Left ventricle myocardium inferior (tissue), 1 donor: ENCODE measurements at places on chromosomes 16 and 17. TPM values are rescaled to one million over a fixed set of nuclear protein-coding genes. Genes with fewer than 3 reads are reported as not detected.
A peak's percentile ranks its signal among the peaks of the same experiment; 100 is the strongest.

GRCh38 chr16:62755938-62756337 is 719.7 kb upstream of the CDH8 start:
- DNase-seq, result no peak

Gene SLC6A2
- not detected for total RNA-seq

- DNase-seq, result no peak
Observed at GRCh38 chr16:16029431-16030011, 80.1 kb downstream of the ABCC1 start.

DNA sequence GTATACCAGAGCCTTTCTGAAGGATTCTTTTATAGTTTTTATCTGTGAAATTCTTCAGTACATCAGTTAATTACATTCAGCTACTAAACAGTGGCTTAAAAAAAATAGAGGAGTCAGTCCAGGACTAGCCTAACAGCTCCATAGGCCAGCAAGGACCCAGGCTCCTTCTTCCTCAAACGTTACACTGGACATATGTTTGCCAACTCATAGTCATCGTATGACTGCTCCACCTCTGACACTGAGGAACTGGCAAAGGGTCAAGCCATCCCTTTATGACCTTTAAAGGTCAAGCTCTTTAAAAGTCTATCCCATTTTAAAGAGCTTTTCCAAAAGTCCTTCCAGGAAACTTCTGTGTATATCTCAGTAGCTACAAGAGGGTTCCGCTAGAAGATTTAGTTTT is 36.6 kb downstream of the PHLPP2 start:
- DNase-seq, result no peak

Gene CCDC144A
- total RNA-seq, result 2.8 TPM

Gene NDUFAF8
- total RNA-seq, result 61.5 TPM

GRCh38 chr16:89906140-89907025 is 12.3 kb upstream of the MC1R start:
- DNase-seq, result no peak

GRCh38 chr17:19579867-19580565 is 46.4 kb downstream of the SLC47A1 start:
- peak; percentile 26 for DNase-seq

Gene HSD11B2
- total RNA-seq, result 0.99 TPM

- no peak for DNase-seq
Observed at GRCh38 chr16:54454616-54455015, 168.0 kb upstream of the IRX3 start.

DNA sequence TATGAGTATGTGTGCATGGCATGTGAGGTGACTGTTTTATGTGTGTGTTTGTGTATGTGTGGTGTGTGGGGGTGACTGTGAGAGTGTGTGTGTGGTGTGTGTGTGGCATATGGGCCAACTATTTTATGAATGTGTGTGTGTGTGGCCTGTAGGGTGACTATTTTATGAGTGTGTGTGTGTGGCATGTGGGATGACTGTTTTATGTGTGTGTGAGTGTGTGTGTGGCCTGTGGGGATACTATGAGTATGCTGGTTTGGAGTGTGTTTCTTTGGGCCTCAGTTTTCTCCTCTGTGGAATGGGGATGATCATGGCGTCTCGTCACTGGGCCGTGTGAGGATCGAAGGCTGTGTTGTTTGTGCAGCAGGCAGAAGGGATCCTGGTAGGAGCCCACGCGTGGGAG is 152.1 kb upstream of the PLCG2 start:
- DNase-seq, result no peak

- DNase-seq, result no peak
Observed at GRCh38 chr16:19436540-19436939, 18.9 kb downstream of the TMC5 start.

- DNase-seq, result no peak
Observed at GRCh38 chr17:45001310-45001709, 33.2 kb upstream of the C1QL1 start.

Gene CPNE7
- not detected for total RNA-seq

Gene PYY
- not detected for total RNA-seq

Gene SPATA22
- 0.44 TPM for total RNA-seq

DNA sequence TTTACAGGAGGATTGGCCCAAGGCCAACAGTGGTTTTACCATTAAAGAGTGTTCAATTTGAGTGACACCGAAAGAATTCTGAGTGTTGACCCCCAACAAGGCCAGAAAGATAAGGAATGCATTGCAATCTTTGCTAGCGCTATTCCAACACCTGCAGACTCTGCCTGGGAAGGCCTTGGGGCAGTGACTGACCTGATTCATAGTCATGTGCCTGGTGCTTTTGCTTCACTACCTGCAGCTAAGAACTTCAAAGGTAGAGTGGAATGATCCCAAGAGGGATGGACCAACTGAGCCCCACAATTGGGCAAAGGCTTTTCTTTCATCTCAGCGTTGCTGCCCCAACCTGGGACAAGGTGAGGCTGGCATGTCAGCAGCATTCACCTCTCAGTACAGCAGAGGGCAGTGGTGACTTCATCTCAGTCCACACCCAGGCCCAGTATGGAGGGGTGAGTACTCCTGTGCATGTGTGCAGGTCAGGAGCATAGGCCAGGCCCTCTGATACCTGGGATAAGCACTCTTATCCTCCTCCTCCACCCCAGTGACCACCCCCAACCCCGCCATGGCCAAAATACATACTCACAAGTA is 149.6 kb upstream of the GNAO1 start:
- no peak for DNase-seq

Gene TBC1D3K
- total RNA-seq, result not detected

DNA sequence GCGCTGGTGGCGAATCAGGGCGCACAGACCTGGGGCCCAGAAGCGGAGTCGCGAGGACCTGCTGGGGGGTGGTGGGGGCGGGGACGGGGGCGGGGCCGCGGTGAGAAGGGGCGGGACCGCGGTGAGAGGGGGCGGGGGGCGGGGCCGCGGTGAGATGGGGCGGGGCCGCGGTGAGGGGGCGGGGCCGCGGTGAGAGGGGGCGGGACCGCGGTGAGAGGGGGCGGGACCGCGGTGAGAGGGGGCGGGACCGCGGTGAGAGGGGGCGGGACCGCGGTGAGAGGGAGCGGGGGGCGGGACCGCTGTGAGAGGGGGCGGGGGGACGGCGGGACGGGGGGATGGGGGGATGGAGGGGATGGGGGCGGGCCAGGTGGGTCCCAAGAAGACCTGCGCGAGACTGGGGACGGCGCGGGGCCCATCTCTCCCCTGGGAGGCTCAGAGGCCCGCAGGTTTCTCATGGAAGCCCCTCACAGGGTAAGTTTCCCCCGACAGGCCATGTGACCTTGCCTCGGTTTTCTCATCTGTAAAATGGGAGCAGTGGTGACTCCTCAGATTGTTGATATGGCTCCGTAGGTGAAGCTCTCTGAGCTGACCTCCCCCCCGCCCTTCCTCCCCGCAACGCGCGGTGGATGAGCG is 28.6 kb upstream of the DBNDD1 start:
- no peak for DNase-seq

DNA sequence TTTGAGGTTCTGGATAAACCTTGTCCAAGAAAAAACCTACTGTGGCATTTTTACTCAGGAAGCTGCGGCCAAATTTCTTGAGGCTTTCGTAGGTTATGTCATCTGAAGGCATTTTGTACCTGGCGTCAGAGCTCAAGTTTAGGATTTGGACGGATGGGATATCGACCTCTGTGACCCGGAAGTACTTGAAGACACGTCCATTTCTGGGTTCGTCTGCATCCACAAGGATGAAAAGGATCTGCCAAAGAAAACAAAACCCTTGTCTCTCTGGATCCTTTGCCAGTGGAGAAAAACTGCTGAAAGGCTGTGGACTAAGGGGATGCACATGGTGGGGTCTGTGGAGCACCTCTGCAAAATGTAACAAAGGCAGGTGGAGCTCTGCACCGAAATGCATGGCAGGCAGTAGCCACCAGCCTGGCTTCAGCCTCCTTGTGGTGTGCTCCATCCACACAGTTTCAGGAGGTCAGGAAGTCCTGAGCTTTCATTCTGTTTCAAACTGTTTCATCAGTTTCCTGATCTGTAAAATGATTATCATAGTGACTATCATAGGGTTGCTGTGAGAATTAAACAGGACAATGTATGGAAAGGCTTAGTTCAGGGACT is 17.0 kb upstream of the UMOD start:
- DNase-seq, result no peak

- DNase-seq, result no peak
Observed at GRCh38 chr17:15269780-15270089, 4.6 kb upstream of the PMP22 start.

DNA sequence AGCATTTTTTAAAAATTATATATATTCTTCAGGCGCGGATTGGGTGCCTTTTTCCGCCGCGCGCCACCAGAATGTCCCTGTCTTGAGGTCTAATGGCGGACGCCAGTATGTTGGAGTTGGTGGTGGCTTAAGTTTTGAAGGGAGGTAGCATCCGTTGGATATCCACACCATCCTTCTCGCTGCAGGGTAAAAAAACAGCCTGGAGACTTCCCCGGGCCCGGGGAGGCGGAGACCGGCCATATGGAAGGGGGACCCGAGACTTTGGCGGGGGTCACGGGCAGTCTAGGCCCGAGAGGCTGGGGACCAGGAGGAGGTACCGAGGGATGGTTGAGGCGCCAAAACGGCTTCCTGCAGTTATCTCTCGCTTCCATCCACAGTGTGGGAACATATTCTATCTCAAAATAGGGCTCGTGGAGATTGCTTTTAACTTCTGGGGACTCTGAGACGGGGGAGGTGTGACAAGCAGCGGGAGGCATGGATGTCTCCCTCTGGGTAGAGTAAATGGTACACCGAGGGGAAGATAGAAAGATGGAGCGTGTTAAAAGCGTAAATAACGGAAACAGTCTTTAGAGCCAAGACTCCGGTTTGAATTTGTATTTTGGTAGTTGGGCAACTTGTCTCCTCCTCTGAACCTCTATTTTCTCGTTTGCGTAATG is at the start of gene SF3B3:
Gene SF3B3 (plus strand): TSS at position 74 of the 656 bp plus-strand sequence. CDS start 2,841 bp downstream, outside the sequence.
- DNase-seq, result no peak

- no peak for DNase-seq
Observed at GRCh38 chr16:1057252-1057932, 15.2 kb upstream of the SSTR5 start.

Gene TMEM114
- total RNA-seq, result not detected

- DNase-seq, result no peak
Observed at GRCh38 chr17:63704259-63704576, 4.3 kb upstream of the LIMD2 start.

Gene ZNF652
- 19.2 TPM for total RNA-seq

Gene DRC3
- total RNA-seq, result 1.7 TPM

DNA sequence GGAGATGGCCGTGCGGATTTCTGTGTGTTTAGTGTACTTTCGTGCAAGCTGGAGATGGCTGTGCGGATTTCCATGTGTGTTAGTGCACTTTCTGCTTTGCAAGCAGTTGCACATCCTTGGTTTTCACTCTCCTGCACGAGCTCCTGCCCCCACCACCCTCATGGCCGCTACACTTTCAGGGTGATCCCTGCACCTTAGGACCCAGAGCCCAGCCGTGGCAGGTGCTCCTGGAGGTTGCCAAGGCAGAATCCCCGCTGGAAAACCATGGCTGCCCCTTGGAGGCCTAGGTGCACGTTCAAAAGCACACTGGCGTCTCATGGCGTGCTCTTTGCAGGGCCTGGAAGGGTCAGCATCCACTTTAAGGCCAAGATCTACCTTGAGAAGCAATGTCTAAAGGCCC is 311.0 kb upstream of the TNRC6C start:
- no peak for DNase-seq

Gene SCNN1G
- total RNA-seq, result not detected

- no peak for DNase-seq
Observed at GRCh38 chr16:104928-105327, 26.9 kb downstream of the MPG start.

DNA sequence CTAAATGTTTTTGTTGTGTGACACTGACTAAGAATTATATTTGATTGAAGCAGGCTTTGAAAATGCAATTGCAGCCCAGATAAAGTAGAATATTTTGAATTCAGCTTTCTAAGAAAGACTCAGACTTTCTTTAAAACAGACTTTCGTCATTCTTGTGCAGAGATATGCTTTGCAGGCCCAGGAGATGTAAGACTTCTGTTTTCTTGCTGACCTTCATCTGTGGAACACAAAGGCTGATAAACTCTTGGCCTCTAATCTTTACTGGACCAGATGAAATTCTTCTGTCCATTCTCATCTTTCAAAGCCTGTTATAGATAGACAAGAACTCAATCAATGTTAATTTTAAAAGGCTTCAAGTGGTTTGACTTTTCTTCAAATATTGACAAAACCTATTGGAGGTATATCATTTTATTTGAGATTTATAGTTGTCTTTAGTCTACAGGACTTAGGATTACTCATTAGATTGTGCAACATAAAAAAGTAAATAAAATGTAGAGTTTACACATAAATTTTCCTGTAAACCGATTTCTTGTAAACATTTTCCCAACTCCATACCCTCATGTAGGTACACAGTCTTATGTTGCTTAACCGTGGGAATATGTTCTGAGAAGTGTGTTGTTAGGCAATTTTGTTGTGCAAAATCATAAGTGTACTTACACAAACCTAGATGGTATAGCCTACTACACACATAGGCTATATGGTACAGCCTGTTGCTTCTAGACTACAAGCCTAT is 94.2 kb downstream of the MAP2K4 start:
- no peak for DNase-seq

DNA sequence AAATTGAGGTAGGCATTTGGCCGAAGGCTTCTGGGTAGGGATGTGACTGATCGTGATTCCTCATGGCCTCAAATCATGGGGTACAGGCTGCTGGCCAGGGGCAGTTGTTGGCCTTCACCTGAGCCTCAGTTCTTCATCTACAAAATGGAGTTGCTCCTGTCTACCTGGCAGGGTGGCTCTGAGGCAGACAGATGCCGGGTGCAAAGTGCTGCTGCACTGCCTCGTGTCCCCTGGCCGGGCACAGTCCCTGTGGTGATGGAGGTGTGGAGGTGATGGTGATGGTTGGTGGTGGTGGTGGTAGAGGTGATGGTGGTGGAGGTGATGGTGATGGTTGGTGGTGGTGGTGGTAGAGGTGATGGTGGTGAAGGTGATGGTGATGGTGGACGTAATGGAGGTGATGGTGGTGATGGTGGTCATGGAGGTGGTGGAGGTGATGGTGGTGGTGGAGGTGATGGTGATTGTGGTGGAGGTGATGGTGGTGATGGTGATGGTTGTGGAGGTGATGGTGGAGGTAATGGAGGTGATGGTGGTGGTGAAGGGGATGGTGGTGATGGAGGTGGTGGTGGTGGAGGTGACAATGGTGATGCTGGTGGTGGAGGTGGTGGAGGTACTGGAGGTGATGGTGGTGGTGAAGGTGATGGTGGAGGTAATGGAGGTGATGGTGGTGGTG is 52.6 kb downstream of the RNF213 start:
- DNase-seq, result no peak

DNA sequence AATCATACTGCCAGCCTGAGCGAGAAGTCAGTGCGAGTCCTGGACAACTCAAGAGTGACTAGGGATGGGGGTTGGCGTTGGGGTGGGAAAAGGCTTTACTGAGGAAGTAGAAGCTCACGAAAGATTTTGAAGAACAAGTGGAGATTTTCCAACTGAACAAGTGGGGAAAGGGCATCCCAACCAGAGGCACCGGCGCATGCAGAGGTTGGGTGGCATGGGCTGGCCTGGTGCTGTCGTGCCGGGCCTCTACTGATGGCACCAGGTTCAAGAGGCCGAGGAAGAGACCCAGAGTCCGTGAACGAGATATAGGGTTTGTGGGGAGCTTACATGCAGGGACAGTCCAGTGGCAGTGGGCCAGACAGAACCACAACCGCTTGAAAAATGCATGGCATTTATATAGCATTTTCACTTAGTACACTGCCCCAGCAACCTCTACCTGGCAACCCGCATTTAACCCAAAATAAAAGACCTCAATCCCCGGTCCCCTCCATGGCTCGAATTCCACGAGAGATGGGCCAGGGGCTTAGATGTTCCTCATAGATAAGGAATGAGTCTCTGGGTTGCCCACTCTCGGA is 7.7 kb upstream of the ITGA3 start:
- DNase-seq, result no peak

Gene TMEM208
- 11.5 TPM for total RNA-seq
